ENCODE measurements at places on chromosomes 7 and 10. TPM values are rescaled to one million over a fixed set of nuclear protein-coding genes. Genes with fewer than 3 reads are reported as not detected.

DNA sequence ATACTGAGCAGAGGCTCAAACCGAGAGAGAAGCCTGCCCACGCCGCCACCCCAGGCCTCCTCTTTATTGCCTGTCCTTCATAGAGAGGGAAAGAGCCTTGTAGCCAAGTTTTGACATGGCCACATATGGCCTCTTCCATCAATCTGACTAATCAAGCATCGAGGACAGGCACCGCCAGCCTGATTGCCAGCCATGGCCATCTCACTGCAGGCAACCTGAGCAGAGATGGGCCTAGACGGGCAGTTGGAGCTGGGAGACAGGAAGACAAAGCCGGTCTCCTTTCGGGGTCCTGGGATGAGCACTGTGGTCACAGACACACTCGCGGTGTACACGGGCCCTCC, 67.2 kb downstream of the EBF3 start:
- H3K27me3 ChIP-seq = no peaks in the 10 kb centered on the region
- H3K36me3 ChIP-seq = no peaks in the 10 kb centered on the region
- DNase-seq = no peak
- H3K4me1 ChIP-seq = no peaks in the 10 kb centered on the region
- no peak overlapping the region for H3K4me3 ChIP-seq

DNA sequence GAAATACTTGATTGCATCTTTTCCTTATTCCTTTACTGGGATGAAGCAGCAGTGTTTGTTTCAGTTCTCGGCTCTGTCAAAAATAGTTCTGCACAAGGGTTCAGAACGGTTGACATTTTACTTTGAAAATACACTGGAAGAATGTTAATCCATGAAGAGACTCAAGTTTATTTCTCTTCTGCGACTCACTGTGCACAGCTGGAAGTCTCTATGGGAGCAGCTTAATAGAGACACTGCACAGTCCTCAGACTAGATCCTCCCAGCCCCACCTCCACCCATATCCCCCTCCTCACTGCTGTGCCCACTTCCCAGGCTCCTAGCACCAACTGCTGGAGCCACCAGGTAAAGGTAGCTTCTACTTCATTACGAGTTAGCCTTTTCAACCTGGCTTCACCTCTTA, 517.8 kb downstream of the GRID1 start:
- no peak for DNase-seq
- no peak overlapping the region for H3K4me3 ChIP-seq
- no peak overlapping the region for H3K27ac ChIP-seq

The RAMP3 gene
- total RNA-seq = not detected

The CUBN gene
- total RNA-seq = 2.6 TPM

The AKR1D1 gene
- total RNA-seq = not detected

Data from SJCRH30 (cell line).